ENCODE measurements at places on chromosomes 5 and 9.
A peak's percentile ranks its signal among the peaks of the same experiment; 100 is the strongest.

DNA sequence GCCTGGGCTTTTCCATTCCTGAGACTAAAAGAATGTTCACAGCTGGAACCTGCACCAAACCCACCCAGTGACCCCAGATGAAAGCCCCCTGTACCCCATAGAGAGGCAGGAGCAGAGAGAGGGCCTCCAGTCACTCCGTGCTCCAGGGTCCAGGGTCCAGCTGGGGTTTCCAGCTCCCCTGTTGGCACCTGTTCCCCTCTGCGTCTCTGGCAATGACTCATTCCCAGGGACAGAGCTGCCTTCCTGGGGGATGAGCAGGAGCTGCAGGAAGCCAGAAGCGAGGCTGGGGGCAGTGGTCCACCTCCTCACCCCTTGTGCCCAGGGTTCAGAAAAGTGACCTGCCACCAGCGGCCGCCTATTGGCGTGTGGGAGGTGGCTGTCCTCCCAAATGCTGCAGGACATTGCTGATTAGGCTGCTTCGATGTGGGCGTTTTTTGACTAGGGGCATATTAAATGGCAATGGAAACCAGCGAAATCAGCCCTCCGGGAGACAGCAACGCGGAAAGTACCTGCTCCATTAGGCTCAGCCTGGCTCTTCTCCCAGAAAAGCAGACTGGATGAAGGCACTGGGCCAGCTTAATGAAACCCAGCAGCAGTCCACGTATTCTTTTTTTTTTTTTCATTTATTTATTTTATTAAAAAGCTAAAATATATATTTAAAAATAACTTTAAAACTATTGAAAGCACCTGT lies 97.4 kb downstream of the DAP start:
- H3K27ac ChIP-seq, result no peak overlapping the region
- H3K36me3 ChIP-seq, result no peaks in the 10 kb centered on the region
- H3K27me3 ChIP-seq, result peaks cover 1% of the 10 kb centered on the region
- peaks cover 6% of the 10 kb centered on the region for H3K4me1 ChIP-seq

- H3K36me3 ChIP-seq, result no peaks in the 10 kb centered on the region
- peaks cover 4% of the 10 kb centered on the region for H3K27me3 ChIP-seq
- H3K4me1 ChIP-seq, result peaks cover 20% of the 10 kb centered on the region
- peak overlapping the region; percentile 67 for H3K27ac ChIP-seq
- no peak overlapping the region for H3K4me3 ChIP-seq
Observed at GRCh38 chr9:109401169-109401989, 80.5 kb upstream of the EPB41L4B start.

- no peaks in the 10 kb centered on the region for H3K36me3 ChIP-seq
- no peak overlapping the region for H3K4me3 ChIP-seq
- H3K27me3 ChIP-seq, result no peaks in the 10 kb centered on the region
- no peaks in the 10 kb centered on the region for H3K4me1 ChIP-seq
- DNase-seq, result no peak
Observed at GRCh38 chr5:114001076-114001475, 360.8 kb upstream of the KCNN2 start.

- no peaks in the 10 kb centered on the region for H3K27me3 ChIP-seq
- H3K36me3 ChIP-seq, result no peaks in the 10 kb centered on the region
- no peak for DNase-seq
- peak overlapping the region; percentile 98 for H3K27ac ChIP-seq
Observed at GRCh38 chr9:70421272-70422180, 7.1 kb upstream of the KLF9 start.

DNA sequence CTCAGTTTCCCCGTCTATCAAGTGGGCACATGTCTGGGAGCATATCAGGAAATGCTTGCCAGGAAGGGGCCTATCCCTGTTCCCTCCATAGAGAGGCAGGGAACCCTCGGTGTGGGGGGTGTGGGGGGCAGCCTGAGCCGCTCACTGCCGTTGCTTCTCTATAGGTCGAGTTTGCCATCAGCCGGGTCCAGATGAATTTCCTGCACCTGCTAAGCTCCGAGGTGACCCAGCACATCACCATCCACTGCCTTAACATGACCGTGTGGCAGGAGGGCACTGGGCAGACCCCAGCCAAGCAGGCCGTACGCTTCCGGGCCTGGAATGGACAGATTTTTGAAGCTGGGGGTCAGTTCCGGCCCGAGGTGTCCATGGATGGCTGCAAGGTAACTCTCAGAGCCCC lies 13.8 kb upstream of the ORM1 start:
- DNase-seq, result no peak
- H3K27ac ChIP-seq, result no peak overlapping the region
- no peak overlapping the region for H3K4me3 ChIP-seq
- H3K27me3 ChIP-seq, result peaks cover 5% of the 10 kb centered on the region
- no peaks in the 10 kb centered on the region for H3K36me3 ChIP-seq
- peaks cover 4% of the 10 kb centered on the region for H3K4me1 ChIP-seq

DNA sequence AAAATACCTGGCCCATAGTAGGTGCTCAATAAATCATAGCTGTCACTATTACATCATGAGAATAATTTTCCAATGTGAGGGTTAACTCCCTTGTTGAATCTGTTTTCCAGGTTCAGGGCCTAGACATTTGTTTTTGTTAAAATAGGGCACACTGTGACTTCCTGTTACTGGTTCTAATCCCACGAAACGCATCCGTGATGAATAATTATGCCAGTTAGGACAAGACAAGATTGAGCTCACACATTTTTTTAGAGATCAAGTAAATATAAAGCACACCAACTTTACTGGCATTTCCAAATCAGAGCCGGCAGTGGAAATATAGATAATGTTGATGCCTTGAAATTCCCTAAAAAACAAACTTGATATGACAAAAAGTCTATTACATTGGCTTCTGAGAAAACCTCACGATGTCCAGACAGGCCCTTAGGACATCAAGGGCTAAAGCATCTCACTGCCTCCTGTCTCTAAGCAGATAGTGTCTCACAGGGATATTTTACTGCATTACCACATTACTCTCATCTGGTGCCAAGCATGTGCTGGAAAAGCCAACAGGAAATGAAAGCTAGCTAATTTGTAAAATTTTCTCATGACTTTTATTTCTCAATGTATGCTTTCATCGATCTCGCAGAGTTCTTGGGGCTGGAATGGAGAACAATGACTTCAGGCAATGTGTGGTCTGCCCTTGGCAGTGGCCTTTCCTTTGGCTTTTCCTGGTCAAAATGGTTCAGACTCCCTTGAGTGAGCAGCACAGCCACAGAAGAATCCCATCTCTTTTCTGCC lies 414.3 kb upstream of the PAPPA start:
- H3K27me3 ChIP-seq, result no peaks in the 10 kb centered on the region
- no peak overlapping the region for H3K27ac ChIP-seq
- no peak overlapping the region for H3K4me3 ChIP-seq
- DNase-seq, result no peak
- H3K4me1 ChIP-seq, result no peaks in the 10 kb centered on the region
- no peaks in the 10 kb centered on the region for H3K36me3 ChIP-seq

- peak; percentile 65 for DNase-seq
- H3K4me3 ChIP-seq, result peak overlapping the region; percentile 85
- H3K36me3 ChIP-seq, result peaks cover 20% of the 10 kb centered on the region
- H3K4me1 ChIP-seq, result peaks cover 57% of the 10 kb centered on the region
Observed at GRCh38 chr9:93064392-93065134, 6.1 kb downstream of the SUSD3 start.

DNA sequence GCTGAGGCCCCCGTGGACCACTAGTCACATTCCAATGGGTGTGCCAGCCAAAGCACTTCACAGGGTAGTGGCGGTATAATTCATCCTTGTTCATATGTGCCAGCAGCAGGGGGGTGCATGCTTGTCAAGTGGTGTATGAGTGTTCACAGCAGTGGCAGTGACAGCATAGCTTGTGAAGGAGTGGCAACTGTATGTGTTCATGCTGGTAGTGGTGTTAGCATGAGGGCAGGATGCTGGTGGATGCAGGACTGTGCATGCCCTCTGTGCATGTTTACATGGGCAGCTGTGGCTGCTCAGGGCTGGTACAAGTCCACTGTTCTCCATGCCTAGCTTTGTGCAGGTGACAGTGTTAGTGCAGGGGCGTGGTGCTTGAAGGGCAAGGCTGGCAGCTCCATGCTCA lies 253.4 kb upstream of the DMAC1 start:
- no peak overlapping the region for H3K27ac ChIP-seq
- peaks cover 4% of the 10 kb centered on the region for H3K4me1 ChIP-seq
- H3K36me3 ChIP-seq, result peaks cover 4% of the 10 kb centered on the region
- DNase-seq, result no peak
- H3K4me3 ChIP-seq, result no peak overlapping the region

DNA sequence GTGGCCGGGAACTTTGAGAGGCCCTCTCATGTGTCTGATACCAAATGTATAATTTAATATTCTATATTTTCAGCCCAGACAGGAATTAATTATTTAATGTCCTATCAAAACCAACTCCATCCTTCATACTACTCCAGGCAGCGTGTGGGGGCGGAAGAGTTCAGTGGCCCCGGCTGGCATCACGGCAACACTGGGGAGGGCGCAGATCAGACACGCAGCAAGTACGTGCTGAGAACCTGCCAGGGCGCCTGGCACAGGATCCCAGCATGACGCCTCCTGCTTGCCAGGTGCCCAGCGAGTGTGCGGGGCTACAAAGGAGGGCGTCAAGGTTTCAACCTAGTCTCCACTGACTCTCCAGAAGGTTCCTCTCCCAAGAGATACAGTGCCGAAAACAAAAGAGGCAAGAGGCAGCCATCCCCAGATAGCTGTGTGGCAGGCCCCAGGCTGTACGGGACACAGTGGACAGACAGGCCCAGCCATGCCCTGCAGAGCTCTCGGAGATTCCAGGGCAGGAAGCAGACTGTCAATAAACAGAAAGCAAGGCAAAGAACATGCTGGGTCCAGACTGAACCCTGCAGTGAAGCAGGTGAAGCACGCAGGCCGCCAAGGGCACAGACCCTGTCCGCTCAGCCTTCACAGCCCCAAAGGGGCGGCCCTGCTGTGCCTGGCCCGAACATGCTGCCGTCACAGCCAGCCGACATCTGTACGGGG lies 110.3 kb downstream of the VAV2 start:
- DNase-seq, result no peak
- peaks cover 33% of the 10 kb centered on the region for H3K4me1 ChIP-seq
- H3K27ac ChIP-seq, result peak overlapping the region; percentile 25
- H3K27me3 ChIP-seq, result no peaks in the 10 kb centered on the region
- H3K4me3 ChIP-seq, result no peak overlapping the region

- H3K4me3 ChIP-seq, result no peak overlapping the region
- H3K27ac ChIP-seq, result no peak overlapping the region
- DNase-seq, result no peak
- H3K4me1 ChIP-seq, result peaks cover 4% of the 10 kb centered on the region
- H3K36me3 ChIP-seq, result peaks cover 4% of the 10 kb centered on the region
Observed at GRCh38 chr5:14551211-14551610, 30.4 kb upstream of the OTULINL start.

DNA sequence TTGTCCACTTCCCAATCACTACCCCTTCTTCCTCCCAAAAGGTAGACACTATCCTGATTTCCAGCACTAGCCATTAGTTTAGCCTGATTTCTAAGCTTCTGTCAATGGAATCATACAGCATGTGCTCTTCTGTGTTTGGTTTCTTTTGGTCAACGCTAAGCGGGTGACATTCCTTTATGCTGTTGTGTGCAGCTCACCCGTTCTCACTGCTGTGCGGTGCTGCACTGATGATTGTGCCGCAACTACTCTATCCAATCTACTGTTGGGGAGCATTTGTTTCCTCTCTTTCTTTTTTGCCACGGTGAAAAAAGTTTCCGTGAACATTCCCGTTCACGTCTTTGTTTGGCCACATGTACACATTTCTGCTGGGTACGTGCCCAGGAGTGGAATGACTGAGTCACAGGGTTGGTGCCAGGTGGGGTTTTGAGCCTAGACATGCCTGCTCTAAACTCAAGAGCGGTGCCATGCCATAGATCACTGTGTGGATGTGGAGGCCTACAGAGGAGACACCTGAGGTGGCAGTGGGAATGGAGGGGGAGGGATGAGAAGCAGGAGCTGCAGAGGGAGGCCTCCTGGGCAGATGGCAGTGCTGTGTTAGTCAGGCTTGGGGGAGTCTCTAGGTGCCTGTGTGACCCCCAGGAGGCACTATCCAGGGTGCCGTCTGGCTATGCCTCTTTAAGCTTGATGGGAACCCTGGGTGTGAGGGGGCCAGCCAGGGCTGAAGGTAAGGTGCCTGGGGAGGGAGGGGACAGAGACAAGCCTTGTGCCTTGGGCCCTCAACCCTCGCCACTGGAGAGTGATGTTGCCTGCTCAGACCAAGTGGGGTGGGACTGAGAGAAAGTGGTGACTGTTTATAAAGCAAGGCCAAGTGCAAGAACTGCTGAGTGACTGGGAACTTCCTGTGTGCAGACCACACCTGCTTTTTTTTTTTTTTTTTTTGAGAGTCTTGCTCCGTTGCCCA lies 11.4 kb upstream of the ANKRD33B start:
- peaks cover 38% of the 10 kb centered on the region for H3K4me1 ChIP-seq
- no peaks in the 10 kb centered on the region for H3K36me3 ChIP-seq
- no peak overlapping the region for H3K27ac ChIP-seq
- no peak overlapping the region for H3K4me3 ChIP-seq
- no peak for DNase-seq
- no peaks in the 10 kb centered on the region for H3K27me3 ChIP-seq

DNA sequence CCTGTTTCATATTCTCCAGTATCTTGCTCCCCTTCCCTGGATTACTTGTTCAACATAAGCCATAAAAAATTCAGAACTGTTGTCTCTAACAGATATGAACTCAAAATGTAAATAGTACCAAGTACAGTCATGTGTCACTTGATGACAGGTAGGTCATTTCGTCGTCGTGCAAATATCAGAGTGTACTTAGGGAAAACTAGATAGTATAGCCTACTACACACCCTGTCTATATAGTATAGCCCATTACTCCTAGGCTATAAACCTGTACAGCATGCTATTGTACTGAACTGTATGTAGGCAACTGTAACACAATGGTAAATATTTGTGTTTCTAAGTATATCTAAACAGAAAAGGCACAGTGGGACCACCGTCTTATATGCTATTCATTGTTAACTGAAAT lies 39.1 kb downstream of the SMIM15 start:
- no peaks in the 10 kb centered on the region for H3K4me1 ChIP-seq
- DNase-seq, result no peak
- peaks cover 14% of the 10 kb centered on the region for H3K36me3 ChIP-seq
- H3K4me3 ChIP-seq, result no peak overlapping the region

- no peaks in the 10 kb centered on the region for H3K36me3 ChIP-seq
- no peak overlapping the region for H3K4me3 ChIP-seq
- DNase-seq, result no peak
- no peak overlapping the region for H3K27ac ChIP-seq
- no peaks in the 10 kb centered on the region for H3K4me1 ChIP-seq
Observed at GRCh38 chr9:14941501-14942405, 31.5 kb upstream of the FREM1 start.

GRCh38 chr5:1943481-1943880 lies 60.8 kb upstream of the IRX4 start:
- H3K36me3 ChIP-seq, result no peaks in the 10 kb centered on the region
- no peak overlapping the region for H3K4me3 ChIP-seq
- no peak for DNase-seq

DNA sequence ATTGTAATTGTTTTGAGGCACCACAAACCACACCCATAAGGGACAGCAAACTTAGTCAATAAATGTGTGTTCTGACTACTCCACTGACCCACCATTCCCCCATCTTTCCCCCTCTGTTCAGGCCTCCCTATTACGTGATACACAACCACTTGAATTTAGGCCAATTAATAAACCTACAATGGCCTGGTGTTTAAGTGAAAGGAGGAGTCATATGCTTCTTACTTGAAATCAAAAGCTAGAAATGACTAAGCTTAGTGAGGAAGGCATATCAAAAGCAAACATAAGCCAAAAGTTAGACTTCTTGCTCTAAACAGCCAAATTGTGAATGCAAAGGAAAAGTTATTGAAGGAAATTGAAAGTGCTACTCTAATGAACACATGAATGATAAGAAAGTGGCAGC lies 14.6 kb downstream of the ZBTB43 start:
- H3K27ac ChIP-seq, result no peak overlapping the region
- H3K4me1 ChIP-seq, result peaks cover 14% of the 10 kb centered on the region
- no peaks in the 10 kb centered on the region for H3K27me3 ChIP-seq
- DNase-seq, result no peak
- H3K4me3 ChIP-seq, result no peak overlapping the region
- H3K36me3 ChIP-seq, result peaks cover 45% of the 10 kb centered on the region
